Stimulated activated CD4-positive, alpha-beta T cell treated with anti-CD3 and anti-CD28 coated beads, Interleukin-4, amount 100 ng/mL, for 48 hours (primary cell): ENCODE measurements at places on chromosomes 1 and 21.

- peak; percentile 78 for DNase-seq
Measured at GRCh38 chr1:36703526-36704208, 221.0 kb upstream of the CSF3R start.

DNA sequence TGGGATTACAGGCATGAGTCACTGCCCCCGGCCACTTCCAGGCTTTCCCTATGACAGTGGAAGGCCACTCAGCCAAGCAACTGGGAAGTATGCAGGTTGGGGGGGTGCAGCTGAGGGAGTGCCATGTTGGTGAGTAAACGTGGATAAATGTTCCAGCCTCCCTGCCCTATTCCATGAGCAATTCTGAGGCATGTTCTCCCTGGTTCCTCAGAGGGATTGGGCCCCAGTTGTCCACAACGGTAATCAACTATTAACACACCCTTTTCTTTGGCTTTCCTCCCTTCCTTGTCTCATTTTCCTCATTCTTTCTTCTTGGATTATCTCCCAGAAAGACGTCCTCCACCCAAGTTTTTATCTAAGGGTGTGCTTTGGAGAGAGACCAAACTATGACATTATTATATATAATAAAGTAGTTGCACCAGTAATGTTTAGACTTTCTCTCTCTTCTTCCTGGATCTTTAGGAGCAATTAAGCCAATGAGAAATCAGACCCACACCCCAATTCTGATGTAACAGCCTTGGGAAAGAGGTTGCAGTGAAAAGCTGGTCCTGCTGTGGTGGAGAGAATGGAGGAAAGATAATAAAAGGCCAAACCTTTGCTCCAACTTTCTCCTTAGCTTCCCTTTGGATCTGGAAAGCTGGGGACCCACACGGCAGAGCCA is 6.8 kb upstream of the SLAMF9 start:
- DNase-seq: no peak

DNA sequence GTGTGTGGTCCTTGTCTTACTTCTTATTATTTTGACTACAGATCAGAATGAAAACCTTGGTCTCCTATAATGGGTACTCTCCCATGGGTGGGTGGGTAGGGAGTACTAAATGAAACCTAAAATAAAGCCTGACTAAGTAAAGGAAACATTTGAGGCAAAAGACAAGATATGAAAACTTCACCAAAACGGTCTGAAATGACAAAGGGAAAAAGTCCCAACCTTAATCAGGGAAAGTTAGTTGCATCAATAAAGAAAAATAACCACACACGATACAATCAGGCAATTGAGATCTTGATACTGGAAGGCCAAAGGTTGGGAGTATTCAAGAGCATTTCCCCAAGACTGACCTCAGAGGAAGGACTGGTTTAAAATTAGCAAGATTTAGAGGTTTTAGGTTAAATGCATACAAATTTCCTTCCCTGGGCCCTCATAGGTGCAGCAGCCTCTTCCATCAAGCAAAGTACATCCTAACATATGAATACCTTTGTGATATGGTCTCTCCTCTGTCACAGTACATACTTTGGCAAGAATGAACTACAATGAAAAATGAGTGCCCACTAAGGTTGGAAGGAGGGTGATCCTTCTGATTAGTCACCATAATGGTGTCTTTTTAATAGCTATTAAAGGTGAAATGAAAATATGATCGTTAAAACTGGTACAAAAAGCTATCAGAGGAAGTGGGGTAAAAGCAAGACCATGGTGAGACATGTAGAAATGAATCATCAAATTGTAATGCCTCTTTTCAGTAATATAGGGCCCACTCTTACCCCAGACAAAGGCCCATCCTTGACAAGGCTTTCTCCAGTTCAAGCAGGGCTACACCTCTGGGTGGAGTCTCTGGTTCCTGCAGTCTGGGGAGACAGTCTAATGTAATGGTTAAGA is 15.3 kb upstream of the TNFSF4 start:
- DNase-seq: no peak

GRCh38 chr1:105027838-105028471 is 1278.3 kb downstream of the AMY1C start:
- no peak for DNase-seq

DNA sequence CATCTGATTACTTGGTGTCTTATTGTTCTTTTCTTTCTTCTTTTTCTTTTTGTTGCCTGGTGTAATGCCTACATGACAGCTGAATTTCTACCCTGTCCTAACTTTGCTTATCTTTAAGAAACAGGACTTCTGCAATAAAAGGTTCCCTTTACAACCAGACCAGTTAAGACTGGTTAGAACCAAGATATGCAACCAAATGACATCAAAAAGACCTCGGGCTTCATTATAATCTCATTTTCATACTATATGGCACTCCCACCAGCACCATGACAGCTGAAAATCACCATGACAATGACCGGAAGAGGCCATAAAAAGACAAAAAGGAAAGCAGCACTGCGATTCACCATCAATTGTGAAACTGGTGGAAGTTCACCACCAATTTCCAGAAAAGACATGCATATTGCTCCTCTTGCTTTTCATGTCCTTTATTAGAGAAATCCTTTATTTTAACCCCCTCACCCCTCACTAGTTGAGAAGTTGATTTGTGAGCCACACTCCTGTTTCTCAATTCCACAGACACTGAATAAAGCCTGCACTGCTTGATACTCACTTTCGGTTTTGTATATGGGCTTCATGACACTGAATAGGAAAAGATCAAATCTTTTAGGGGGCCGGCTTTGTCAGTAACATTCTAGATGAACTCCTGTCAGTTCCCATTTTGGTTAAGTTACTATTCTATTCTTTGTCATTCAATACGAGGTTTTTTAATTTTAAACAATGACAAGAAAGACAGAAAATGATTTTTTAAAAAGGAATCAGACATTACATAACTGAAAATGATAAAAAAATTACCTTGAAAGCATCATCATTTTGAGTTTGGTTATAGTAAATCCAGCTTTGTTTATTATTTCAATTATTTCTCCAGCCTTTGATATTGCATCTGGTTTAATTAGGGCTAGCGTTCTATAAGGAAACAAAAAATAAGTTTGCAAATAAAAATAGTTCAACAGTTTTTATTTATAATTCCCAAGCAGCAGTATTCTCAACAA is 58.1 kb downstream of the NME7 start:
- DNase-seq: no peak

DNA sequence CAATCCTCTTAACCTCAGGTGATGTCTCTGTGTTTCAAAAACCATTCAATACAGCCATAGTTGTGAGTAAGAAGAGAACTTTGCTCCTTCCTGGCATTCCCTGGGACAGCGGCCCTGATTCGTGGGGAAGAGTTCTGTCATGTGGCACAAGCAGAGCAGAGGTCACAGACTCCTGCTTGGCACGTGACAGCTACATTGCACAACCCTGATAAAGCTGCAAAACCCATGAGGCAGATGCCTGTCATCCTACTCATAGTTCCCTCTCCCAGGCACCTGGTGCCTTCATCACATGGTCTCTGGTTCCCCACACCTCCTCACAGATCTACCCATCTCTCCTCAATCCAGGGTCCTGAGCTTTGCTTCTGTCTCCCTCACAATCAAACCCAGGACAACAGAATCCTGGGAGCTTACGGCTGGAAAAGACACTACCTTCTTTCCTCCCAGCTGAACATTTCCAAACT is 70.8 kb downstream of the PLPP3 start:
- DNase-seq: no peak

DNA sequence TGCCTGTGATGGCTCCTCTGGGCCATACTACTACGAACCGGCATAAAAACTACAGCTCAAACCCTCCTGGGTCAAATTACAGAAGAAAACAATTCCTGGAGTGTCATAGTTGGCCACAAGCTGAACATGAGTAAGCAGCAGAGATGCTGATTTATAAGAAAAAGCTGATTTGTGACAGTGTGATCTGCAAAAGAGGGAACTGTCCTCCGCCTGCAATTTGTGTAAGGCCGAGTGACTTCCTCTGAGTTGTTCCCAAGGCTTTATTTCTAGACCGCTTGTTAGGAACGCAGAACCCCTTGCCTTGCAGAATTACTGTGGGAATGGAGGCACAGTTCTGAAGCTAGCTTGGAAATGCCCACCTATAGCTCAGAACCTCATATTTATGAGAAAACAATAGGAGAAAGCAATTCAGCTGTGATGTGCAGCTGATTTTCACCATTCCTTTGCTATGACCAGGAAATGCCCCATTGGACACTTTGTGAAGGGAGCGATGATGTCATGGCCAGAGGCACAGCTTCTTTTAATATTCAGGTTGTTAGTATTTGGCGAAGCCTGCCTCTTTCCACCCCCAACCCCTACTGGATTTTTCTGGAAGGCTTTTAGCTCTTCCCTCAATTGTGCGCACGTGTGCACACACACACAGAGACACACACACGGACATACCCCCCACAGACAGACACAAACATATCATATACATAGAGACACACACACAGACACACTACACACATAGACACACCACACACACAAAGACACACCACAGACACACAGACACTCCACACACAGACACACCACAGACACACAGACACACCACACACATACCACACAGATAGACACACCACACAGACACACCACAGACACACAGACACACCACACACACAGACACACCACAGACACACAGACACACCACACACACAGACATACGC is 47.6 kb downstream of the IER5 start:
- DNase-seq: no peak

DNA sequence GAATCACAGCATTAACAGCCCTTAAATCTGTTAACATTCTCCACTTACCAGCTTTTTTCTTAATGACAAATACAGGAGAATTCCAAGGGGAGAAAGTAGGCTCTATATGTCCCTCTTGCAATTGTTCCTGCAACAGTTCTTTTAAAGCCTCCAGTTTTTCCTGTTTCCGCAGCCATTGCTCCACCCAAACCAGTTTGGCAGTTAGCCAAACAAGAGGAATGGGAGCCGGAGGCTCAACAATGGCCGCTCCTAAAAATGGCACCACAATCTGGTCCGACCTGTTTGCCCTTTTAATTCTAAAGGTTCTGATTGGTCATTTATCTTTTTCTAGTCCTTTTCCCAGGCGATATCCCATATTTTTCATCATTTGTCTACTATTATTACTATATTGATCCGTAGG is 14.0 kb upstream of the L1TD1 start:
- DNase-seq: no peak

- DNase-seq: no peak
Measured at GRCh38 chr1:93516164-93516563, 68.2 kb downstream of the FNBP1L start.

DNA sequence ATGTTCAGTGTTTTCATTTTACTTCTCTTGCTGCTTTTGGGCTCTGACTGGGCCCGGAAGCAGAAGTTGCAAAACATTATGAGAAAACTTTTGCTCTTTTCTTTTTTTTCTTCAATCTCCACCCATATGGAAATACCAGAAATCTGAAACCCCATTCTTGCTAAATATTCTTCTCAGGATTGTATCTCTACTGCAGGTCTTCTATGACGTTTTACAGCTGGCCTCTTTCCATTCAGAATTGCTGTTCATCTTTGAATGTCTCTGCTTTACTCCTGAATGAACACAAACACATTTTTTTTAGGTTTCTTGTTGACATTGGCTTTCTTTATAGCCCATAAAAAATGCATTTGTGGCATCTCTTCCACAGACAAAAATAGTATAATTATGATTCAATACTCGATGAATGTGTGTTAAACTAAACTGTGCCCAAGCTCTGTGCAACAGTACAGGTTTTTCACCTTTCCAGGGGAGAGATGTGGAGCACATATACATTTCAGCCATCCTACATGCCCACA is 18.8 kb downstream of the PTPRC start:
- DNase-seq: no peak

GRCh38 chr1:161229896-161230295 is 4.0 kb downstream of the TOMM40L start:
- no peak for DNase-seq

DNA sequence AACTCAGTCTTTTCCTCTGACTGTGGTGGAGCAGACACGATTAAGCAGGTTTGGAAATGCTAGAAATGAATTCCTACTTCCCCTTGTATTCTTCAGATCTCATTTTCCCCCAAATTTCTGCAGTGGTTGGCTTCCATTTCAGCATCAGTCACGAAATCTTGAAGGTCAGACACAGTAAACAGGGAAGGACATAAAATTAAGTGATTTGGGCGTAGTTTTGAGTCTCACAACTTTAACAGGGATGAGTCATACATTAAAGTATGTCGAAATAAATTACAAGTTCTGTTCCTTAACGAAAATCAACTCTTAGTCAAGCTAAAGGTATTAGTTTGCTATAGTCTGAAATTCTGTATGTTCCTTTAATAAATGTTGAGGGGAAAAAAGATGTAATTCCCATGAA is 61.1 kb downstream of the HNRNPR start:
- no peak for DNase-seq

DNA sequence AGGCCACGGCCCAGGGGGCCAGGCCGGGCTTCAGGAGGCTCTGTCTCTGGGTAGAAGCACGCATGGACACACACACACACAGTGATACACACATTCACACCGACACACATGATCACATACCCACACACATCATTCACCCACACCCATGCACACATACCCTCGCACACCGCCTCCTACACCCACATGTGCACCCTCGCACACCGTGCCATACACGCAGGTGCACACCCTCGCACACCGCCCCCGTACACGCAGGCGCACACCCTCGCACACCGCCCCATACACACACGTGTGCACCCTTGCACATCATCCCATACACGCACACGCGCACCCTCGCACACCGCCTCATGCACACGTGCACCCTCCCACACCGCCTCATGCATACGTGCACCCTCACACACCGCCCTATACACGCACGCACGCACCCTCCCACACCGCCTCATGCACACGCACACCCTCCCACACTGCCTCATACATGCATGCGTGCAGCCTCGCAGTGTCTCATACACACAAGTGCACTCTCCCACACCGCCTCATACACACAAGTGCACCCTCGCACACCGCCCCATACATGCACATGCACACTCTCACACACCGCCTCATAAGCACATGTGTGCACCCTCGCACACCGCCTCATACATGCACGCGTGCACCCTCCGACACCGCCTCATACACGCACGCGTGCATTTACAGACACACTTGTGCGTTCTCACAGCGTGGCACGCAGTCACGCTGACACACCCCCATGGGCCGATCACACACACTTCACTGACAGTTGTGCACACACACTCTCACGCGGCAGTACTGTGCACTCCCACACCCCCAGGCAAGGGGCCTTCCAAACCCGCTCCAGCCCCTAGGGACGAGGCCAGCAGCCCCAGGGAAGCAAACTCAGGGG is 128.1 kb downstream of the SIK1 start:
- DNase-seq: no peak

- DNase-seq: no peak
Measured at GRCh38 chr1:18322368-18323032, 158.2 kb upstream of the KLHDC7A start.

GRCh38 chr21:45582128-45582527 is 39.9 kb upstream of the SLC19A1 start:
- no peak for DNase-seq

GRCh38 chr1:30693366-30693765 is 30.0 kb downstream of the MATN1 start:
- no peak for DNase-seq

DNA sequence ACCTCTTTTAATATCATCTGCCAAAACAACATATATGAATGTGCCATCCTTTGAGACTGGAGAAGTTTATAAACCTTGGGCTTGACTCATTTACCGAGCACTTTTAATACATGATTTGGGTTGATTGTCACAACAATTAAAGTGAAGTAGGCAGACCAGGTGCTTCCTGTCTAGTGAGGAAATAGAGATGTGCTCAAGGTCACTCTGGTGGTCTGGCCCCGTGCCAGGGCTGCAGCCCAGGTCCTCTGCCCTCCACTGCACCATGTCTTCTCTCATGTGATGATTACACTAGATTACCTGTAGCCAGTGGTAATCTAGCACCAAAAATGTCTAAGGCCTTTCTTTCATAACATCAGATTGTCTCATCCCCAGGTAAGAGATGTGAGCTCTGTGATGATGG is 61.8 kb upstream of the LAMC2 start:
- DNase-seq: no peak
